ENCODE measurements at places on chromosomes 1 and 21.

DNA sequence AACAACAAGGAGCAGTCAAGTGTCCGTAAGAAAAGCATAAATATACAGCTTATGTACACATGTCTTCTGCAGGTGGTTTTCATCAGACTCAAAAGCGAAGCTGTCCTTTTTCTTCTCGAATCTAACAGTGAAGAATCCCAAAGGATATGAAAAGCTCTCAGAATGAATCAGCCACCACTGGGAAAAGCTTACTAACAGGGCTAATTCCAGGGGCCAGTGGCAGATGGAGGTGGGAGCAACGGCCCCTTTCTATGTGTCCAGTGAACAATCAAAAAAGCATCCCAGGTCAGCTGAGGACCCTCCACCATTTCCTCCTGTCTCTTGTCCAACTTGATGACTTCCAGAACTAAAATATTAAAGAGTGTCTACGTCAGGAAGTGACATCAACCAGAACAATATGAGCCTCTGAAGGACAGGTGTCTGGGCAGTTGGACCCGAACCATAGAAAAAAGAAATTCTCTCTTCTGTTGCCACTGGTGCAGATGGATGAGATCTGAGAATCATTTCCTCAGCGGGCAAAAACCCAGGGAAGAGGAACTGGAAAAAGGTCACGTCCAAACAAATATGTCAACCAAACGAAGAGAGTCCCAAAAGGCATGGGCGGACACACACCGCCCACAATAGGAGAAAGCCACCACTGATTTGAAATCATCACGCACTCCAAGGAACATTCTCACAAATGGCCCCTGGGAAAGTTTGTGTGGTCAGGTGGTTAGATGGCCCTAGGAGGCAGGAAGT, 70.4 kb upstream of the TIAM1 start:
- no peaks in the 10 kb centered on the region for H3K27me3 ChIP-seq
- peaks cover 10% of the 10 kb centered on the region for H3K36me3 ChIP-seq
- H3K4me1 ChIP-seq = peaks cover 8% of the 10 kb centered on the region
- DNase-seq = no peak
- no peak overlapping the region for H3K27ac ChIP-seq

DNA sequence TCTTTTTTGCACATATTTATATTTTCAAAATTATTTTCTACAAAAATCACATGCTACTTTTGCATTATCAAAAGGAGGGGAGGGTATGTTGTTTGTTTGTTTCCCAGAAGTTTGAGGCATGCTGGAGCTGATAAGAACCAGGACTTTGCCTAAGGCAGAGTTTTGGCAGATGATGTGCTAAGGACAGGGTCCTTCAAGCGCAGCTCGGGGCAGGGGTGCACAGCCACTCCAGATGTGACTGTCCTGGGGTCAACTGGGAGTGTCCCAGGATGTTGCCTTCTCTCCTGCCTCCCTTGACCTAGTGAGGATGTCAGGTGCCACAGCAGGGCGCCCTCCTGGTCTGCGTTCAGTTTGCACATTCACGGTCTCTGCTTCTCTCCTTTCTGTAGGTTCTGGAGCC, 42.6 kb upstream of the SRRM1 start:
- H3K36me3 ChIP-seq = no peaks in the 10 kb centered on the region
- no peak for DNase-seq
- no peak overlapping the region for H3K4me3 ChIP-seq
- no peaks in the 10 kb centered on the region for H3K4me1 ChIP-seq
- no peak overlapping the region for H3K27ac ChIP-seq

DNA sequence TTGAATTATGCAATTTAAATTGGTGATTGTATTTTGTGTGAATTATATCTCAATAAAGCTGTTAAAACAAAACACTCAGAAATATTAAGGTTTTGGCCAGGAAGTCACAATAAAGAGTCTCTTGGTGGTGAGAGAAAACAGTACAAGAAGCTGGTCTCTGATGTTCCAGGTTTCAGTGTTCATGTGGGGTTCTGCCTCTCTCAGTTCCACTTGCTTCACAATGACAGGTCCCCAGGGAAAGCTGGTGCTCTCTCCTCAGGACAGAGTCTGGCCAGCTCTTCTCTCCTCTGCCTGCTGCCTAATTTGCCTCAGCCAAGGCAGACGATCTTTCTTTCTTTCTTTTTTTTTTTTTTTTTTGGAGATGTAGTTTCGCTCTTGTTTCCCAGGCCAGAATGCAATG, 342.9 kb upstream of the PLXNA2 start:
- no peak for DNase-seq
- no peak overlapping the region for H3K4me3 ChIP-seq
- H3K27ac ChIP-seq = no peak overlapping the region
- H3K27me3 ChIP-seq = no peaks in the 10 kb centered on the region

- no peak for DNase-seq
- peak overlapping the region; percentile 4 for H3K27ac ChIP-seq
- H3K4me3 ChIP-seq = peak overlapping the region; percentile 56
- H3K27me3 ChIP-seq = no peaks in the 10 kb centered on the region
Observed at GRCh38 chr1:198929111-198929604, 290.3 kb downstream of the PTPRC start.

All from activated T-cell treated with anti-CD3 and anti-CD28 coated beads, Interleukin-2, amount 50 U/mL, for 72 hours (primary cell).